ENCODE measurements at places on chromosomes 3 and 15.

DNA sequence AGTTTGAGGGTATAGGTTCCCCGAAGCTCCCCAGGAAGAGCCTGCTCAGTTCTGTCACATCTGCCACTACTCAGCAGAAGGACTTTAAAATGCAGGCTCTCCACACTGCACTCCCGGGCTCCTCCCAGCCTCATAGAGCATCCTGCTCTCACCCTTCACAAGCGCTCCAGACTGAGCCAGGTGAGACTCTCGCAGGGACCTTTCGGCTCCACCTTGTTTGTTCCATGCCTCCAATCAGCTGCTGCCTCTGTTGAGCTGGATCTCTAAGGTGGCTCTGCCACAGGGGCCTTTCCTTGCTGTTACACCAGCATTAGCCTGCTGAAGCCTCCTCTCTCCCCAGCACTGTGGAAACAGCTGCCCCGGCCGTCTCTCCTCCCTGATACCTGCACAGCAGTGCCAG lies 56.1 kb downstream of the SLCO3A1 start:
- DNase-seq, result no peak

GRCh38 chr15:40785164-40785563 lies 15.4 kb downstream of the C15orf62 start:
- no peak for DNase-seq

DNA sequence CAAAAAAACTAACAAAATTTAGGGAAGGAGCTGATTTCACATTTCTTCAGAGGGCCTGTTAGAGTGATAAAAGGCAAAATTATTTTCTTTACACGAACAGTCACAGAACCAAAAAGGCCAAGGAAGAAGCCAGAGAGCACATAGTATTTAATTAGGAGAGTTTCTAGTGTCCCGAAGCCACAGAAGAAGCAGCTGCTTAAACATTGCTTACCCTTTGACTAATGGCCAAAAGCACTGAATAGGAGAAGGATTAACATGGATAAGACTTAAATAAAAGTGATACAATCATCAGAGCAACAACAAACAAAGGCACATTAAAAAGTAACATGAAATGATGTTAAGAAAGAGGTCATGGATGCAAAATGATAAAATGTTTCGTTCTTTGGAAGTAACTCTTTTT lies 98.6 kb downstream of the CHL1 start:
- no peak for DNase-seq

DNA sequence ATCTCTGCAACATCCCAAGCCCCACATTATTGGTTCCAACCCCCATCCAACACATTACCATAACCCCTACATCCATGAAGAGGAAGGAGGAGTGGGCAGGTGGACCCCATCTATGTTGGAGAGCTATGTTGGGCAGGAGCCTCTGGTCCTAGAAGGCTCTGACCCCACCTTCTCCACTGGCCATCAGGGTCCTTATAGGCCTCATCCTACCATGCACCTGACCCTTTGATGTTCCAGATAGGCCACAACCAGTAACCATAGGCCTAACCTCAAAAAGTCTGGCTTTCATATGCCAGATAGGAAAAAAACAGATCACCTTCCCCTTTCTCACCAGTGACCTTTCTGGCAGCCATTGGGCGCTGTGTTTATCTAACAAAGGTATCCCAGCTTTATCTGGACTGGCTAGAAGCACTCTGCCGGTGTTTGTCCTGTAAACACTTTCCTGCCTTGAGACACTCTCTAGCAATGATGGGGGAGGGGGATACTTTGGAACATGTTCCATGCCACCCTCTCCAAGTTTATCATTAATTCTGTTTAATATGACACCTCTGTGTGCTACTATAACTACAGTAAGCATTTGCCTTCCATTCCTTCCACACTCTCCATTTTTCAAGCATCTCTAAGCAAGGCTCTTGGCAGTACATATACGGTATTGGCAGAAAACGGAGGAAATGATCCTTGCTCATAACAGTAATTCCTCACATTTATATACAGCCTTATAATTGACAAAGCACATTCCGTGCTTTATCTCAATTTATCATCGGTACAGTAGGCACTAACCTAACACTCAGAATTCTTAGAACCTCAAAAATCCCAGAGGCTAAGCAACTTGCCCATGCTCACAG lies 377.1 kb downstream of the VPS13C start:
- DNase-seq, result no peak

DNA sequence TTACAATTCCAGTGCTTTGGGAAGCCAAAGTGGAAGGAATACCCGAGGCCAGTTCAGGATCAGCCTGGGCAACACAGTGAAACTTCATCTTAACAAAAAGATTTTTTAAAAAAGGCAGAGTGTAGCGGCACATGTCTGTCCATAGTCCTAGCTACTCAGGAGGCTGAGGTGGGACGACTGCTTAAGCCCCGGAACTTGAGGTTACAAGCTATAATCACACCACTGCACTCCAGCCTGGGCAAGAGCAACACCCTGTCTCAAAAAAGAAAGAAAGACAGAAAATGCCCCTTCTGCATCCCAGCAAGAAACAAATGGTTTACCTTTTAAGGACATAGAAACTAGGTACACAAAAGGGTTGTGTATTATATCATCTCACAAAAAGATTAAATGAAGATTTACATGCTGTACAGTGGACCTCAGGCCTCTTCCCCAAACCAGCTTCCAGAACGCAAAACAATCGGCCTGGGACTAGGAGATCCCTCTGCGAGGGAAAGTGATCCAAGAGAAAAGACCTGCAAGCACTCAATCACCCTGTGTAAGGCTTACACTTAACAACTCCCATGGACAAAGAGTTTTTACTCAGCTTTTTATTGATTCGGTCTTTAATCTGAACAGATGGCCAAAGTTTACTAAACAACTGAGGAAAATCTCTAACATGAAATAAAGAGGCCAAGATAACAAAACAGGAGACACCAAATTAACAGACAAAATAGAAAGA lies 21.2 kb downstream of the TFDP2 start:
- peak; percentile 18 for DNase-seq

- DNase-seq, result no peak
Measured at GRCh38 chr3:58092521-58092920, 84.3 kb downstream of the FLNB start.

DNA sequence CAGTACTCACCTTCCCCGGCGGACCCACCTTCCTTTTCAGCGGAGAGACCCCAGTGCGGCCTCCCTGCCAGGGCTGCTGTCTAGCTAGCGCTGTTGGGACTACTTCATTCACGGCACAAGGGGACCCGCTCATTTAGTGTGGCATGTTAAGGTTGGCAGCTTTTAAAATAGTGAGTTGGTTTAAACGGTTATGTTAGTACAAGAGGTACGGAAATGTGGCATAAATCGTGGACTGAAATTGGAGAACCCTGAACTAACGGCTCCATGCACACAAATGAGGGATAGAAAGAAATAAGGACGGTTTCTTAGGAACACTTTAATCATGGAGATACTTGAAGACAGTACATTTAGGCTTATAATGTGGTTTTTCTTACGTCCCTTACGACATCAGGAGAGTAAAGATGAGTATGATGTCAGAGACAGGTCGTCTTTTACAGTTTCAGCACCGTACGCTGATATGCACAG lies 752 bp downstream of the CEP63 start:
- peak; percentile 43 for DNase-seq

- no peak for DNase-seq
Measured at GRCh38 chr3:46901061-46901460, 23.5 kb downstream of the PTH1R start.

DNA sequence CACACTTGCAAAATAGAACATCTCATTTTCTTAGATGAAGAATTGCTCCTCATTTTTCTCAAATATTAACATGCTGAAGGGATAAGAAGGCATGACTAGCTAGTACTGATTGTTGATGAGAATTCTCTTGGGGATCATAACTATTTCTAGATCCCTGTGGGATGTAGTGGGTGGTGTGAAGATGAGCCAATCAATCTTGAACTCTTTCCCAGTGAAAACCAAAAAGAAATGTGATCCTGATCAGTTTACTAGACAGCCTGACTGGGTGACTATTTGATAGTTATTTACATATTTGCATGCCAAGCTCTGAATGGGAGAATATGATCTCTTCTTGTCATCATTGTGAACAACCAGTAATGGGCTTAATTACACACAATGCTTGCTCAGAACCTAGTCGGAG lies 63.7 kb downstream of the ZIC1 start:
- DNase-seq, result no peak

GRCh38 chr15:90483012-90483307 lies 46.8 kb upstream of the CRTC3 start:
- no peak for DNase-seq

DNA sequence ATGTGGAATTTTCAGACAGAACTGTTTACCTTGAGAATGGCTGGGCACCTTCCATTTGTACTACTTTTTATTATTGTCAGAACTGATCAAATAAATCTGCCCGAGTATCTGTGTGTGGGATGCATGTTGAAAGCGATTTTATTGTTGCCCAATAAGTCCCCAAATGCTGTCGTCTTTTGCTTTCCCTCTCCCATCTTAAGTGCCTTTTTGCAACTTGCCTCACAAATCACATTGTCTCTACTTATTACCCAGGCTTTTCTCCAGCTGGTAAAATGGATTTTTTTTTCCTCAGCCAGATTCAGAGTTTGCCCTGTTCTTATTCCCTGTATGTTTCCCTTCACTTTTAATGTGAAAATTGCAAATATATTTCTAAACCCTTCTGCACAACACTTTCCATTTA lies 163.1 kb downstream of the CNTN4 start:
- DNase-seq, result no peak

DNA sequence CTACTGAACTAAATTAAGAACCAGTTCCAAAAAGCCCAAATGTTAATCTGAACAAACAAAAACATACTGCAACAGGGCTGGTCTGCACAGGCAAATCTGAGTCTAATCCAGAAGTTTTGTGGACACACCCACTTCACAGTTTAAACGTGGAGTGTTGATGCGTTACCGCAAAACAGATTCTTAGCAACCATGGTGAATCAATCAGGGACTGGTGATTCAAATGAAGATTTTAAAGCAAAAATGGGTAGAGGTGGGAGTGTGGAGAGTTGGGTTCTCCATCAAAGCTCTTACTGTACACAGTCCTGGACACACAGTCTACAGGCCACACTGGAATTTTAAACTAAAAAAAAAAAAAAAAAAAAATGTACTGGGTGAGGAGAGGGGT lies 5.2 kb downstream of the ANXA2 start:
- peak; percentile 89 for DNase-seq

Measured in astrocyte of the spinal cord (primary cell).